ENCODE measurements at places on chromosomes 7 and 10.

DNA sequence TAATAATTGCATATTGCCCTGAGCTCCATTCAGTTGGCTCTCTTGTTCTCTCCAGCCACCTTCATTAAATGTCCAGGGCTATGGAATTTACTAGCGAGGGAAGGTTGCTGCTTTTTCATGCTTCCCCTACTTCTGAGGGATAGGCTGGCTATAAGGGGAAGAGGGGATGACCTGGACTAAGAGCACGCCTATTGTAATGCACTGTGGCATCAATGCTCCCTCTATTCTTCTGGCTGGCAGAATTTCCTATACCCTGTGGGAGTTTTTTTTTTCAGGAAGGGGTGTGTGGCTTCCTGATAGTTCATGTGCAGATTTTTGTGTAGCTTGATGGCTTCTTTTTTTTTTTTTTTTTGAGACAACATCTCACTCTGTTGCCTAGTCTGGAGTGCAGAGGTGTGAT, 155.8 kb downstream of the SND1 start:
- no peak for DNase-seq

DNA sequence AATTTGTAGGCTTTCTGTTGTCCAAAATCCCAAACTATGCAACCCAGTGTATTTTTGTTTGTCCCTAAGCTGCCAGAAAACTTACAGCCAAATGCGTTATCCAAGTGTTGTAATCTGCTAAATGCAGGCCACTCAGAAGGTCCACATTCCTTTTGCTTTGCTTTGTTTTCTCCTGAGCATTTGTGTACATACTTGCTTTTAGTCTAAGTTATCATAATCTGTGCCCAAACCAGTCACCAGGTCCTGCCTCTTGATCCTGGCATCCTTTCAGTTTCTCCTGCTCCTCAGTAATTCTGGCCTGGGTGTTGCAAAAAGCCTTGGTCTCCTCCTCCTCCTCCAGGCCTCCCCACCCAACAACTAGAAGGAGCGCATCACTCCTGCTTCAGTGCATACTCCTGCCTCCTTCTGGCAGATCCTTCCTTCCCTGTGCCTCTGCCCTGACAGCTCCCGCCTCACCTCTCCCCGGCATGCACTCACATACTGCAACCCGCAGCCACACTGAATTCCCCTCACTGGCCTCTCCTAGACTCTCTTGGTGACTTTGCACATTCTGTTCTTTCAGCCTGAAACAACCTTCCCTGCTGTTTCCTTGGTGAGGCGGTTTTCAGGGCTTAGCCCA, 2.3 kb downstream of the DENND2A start:
- DNase-seq: no peak

DNA sequence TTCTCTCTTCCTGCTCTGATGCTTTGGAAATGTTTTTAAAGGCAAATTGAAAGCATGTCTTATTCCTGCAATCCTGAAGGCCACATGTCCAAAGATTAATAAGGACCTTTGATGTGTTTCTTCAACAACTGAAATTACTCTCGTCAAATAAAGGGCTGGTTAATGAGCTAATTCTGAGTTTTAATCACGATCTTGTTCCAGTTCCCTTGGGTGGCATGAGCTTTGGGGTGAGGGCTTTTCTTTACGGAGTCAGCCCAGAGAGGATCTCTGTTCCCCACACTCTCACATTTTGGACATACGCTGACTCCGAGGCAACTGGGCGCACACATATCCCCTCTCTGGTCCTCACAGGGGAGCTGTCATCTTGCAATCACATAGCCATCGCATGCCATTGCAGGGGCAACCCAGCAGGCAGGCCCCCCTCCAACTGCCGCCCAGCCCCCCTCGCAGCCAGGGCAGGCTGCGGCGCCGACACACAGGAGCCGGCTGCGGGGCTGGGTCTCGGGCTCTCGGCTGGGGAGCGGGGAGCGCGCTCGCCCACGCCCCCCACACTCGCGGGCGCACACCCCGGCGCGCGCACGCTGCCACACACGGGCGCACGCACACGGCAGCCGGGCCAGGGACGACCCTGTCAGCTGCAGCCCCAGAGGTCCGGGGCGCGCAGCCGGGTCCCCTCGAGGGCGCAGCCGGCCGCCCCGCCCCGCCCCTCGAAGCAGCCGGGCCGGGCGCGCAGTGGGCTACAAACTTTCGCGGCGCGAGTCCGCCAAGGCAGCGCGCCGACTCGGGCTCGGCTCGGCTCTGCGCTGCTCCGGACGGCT, at the start of gene GDF10:
TSS of gene GDF10 (plus strand) at position 587 of the 818 bp plus-strand sequence. CDS start 455 bp downstream, outside the sequence.
- no peak for DNase-seq

GRCh38 chr7:696812-697551, 29.5 kb upstream of the DNAAF5 start:
- DNase-seq: no peak

DNA sequence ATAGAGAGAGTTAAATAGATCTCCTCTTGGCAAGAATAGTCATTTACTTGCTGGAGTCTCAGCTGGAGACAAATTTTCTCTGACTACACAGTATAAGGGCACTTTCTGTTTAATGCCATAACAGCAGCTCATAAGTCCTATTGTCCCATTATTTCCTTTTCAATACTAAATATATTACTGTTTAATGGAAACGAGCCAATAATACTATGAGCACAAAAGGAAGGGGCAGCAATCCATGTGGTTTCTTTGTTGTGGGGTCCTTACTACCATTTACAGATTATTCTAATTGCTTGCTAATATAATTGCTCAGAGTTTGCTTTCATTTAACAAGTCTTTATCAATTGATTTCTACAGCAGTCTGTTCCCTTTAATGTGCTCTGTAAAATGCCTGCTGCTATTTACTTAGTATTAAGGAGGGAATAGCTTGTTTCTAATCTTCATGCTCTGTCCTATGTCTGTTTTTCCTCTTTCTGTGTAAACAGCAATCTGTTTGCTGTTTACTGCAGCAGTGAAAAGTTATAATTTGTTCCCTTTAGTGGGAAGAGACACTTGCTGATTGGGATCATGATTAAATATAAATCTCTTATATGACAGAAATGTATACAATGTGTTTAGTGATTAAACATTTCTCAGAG, 296.2 kb upstream of the SMIM30 start:
- DNase-seq: no peak

- DNase-seq: no peak
Observed at GRCh38 chr7:140214075-140214684, 37.4 kb upstream of the KDM7A start.

DNA sequence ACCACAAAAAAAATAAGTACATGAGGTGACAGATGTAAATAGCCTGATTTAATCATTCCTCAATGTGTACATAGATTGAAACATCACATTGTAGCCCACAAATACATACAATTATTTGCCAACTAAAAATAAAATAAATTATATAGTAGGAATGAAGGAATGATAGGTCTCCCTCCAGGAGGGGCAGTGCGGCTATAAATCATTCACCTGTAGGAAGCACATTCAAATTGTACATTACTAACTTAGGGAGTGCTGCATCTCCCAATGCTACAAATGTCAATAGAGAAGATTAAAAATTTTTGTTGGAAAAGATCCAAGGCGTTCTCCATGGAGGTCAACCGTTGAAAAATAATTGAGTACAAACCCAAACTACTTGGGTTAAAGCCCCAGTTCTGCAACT, 4.2 kb downstream of the KBTBD2 start:
- DNase-seq: no peak

DNA sequence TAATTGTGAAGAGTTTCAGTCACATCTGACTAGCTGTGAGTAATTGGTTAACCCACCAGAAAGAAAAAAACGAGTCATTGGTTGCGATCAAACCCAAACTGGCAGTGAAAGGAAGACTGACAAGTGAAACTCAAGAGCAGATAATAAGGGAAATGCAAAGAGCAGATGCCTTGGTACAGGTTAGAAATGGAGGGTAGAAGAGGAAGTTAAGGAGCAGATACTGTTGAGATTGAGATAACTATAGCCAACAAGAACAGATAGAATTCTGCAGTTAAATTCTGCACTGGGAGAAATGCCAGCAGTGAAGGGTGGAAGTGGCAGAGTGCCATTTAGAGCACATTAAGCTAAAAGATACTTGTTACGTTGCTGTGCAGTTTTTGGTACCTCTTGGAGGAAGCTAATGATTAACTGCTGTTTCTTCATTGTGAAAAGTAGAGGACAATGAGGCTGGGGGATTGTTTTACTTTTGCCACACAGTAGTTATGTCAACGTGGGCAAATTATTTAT, 65.8 kb downstream of the CDK13 start:
- DNase-seq: no peak

GRCh38 chr7:31488562-31489203, 25.2 kb upstream of the ITPRID1 start:
- DNase-seq: peak; percentile 14

- no peak for DNase-seq
Observed at GRCh38 chr7:64999165-65000004, 7.1 kb downstream of the ERV3-1 start.

DNA sequence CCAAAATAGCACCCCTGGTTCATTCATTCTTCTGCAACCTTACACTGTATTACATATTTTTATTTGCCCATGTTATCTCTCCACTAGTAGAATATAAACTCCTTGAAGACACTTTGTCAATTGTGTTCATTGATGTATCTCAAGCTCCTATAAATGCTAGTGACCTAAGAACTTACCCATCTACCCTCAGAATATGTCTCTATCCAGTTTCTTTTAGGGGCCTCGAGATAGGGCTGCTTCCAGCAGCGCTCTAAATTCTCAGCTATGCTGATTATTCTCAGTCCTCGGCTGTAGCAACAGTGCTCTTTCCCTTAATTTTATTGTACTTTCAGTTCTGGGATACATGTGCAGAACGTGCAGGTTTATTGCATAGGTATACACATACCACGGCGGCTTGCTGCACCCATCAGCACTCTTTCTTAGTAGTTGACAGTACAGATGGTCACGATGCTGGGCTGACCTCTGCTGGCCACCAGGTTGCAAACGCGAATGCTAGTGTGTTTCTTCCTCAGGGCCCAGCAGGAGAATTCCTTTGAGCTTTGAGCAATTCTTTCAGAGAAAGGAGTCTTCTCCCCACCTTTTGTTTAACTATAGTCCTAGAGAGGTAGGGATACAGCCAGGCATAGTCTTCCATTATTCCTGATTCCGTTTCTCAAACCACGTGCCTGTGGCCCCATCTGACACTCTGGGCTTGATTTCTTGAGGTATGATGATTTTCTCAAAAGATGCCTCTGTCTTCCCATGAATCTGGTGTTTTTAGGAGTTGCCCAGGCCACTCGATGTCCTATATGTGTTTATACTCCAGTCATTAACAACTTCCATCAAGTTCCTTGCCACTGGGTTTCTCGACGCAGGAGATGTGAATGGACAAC, 49.1 kb upstream of the CDC14C start:
- DNase-seq: no peak

- DNase-seq: no peak
Observed at GRCh38 chr7:129664029-129665012, 52.8 kb downstream of the NRF1 start.

GRCh38 chr7:43308913-43309705, 196.7 kb downstream of the HECW1 start:
- no peak for DNase-seq

DNA sequence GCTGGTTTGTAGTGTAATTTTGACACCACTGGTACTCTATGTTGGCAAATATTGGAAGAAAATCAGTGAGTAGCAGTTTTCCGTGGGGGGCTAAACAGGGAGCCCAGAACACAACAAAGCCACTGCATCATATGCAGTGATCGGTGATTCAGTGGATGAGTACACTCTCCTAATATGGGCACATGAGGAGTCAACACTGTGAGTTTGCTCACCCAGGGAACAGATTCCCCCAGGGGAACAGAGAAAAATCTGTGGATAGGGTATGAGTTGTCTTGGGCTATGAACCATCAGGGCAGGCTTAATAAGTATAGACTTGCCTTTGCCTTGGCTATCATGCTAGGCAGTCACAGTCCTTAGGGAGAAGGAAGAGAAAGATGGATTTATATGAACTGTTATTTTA, 227.7 kb upstream of the SEMA3E start:
- no peak for DNase-seq

- no peak for DNase-seq
Observed at GRCh38 chr10:19668116-19668515, 148.1 kb upstream of the PLXDC2 start.

GRCh38 chr7:25854608-25855497, 297.1 kb upstream of the NFE2L3 start:
- DNase-seq: no peak

GRCh38 chr7:134788191-134788590, 8.8 kb downstream of the CALD1 start:
- no peak for DNase-seq

GRCh38 chr7:18038382-18038781, 10.7 kb upstream of the PRPS1L1 start:
- no peak for DNase-seq

GRCh38 chr7:129529643-129530042, 27.3 kb downstream of the SMKR1 start:
- no peak for DNase-seq

GRCh38 chr10:29535012-29535777, 99.6 kb downstream of the SVIL start:
- DNase-seq: no peak

- no peak for DNase-seq
Observed at GRCh38 chr7:20327055-20327454, 3.6 kb upstream of the ITGB8 start.

DNA sequence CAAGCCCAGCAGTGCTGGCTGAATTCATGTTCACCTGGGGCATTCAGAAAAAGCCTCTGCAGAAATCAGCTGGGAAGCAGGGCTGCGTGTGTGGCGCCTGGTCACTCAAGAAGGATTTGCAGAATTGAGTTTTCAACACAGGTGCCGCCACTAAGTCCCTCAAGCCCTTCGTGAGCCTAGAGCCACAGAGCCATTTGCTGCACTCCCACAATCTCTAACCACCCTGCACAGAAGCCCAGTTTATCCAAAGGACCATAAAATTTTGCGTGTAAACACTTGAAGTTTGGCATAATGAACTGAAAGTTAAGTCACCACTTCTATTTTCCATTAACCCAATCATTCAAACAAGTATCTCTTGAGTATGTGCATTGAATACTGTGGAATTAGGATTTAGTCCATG, 136.2 kb downstream of the DIP2C start:
- DNase-seq: no peak

DNA sequence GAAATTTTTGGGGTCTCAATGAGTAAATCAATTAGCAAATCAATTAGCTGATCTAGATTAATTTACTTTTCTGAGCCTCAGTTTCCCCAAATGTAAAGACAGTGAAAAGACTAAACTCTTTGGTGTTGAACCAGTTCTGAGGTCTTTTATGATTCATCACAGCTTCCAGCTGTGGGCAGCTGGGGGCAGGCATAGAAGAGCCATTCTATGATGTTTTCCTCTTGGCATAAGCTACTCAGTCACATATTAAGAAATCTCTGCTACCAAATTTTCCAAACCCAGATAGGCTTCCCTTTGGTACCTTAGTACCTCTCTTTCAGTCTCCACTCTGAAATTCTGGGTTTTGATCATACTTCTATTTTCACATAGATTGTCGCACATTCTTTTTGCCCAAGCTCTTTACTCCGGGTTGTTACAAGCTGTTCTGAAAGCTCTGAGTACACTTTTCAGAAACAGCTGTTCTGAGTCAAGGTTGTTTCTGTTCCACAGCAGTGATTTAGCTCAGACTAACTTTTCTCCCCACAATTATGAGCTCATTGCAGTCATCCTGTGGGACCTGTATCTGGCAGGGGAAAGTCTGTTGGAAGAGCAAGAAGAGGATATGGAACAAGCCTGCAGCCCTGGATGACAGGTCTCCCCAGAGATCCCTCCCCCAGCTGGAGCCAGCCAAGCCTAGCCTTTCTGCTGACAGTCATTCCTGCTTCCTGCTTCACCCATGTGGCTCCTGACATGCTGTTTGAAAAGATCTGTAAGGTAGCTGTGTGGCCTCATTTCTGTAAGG, 599.6 kb upstream of the GHITM start:
- no peak for DNase-seq

- no peak for DNase-seq
Observed at GRCh38 chr7:23003505-23004246, 10.3 kb downstream of the HYCC1 start.

GRCh38 chr10:10332786-10333185, 684.9 kb upstream of the CELF2 start:
- DNase-seq: no peak
